Gastroesophageal sphincter (tissue), 4 donors: ENCODE measurements at places on chromosomes 4 and X. TPM values are rescaled to one million over a fixed set of nuclear protein-coding genes. Genes with fewer than 3 reads are reported as not detected.

The NUDT6 gene
- total RNA-seq: 1.9 TPM

The ABLIM2 gene
- total RNA-seq: 8.1 TPM

The NCBP2L gene
- total RNA-seq: not detected

The G3BP2 gene
- 143 TPM for total RNA-seq

The RRH gene
- not detected for total RNA-seq

The FSTL5 gene
- 0.27 TPM for total RNA-seq

The INTS12 gene
- 46.1 TPM for total RNA-seq

The RTL3 gene
- total RNA-seq: 5.4 TPM

The RIBC1 gene
- total RNA-seq: not detected

The DAPP1 gene
- 2.0 TPM for total RNA-seq

GRCh38 chr4:10998846-10999245, 314.3 kb upstream of the CLNK start:
- no peak for ATAC-seq

DNA sequence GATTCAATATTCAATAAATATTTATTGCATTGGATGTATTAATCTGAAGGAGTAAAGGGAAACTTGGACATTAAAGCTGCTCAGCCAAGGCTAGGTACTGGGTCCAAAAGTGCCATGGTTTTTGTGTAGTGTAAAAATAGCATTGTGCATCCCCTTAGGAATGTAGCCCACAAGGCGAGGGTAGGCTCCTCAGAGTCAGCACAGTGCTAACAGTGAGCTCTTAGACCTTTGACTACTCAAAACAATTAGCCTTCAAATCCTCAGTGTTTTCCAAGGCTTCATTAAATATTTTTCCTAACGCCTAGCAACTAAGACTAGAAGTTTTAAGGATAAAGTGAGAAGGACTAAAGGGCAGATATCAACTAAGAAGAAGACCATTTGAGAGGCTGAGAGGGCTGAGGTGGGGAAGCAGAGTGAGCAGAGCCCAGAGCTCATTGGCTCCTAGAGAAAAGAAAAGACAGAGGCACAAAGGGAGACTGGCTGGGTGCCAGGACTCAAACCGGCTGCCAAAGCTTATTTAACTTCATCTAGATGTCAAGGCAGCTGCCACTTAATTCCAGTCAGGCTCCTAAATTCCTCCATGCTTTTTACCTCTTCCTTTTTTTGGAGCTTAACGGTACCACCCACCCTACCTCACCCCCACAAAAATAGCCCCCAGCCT, 17.0 kb downstream of the PRKG2 start:
- no peak for ATAC-seq

DNA sequence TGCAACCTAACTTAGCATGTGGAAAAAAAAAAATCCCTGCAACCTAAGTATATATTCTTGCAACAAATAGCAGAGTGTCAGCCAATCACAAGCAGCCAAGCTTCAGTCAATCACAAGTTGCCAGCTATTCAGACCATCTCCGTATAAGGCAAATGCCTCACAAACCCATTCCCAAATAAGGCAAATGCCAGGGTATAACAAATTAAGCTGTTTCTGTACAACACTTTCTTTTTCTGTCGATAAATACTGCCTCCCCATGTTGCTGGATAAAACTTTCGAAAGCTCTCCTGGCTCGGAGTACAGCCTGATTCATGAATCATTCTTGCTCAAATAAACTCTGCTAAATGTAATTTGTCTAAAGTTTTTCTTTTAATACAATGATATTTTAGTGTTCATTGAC, 460.7 kb upstream of the SMIM31 start:
- ATAC-seq: no peak

DNA sequence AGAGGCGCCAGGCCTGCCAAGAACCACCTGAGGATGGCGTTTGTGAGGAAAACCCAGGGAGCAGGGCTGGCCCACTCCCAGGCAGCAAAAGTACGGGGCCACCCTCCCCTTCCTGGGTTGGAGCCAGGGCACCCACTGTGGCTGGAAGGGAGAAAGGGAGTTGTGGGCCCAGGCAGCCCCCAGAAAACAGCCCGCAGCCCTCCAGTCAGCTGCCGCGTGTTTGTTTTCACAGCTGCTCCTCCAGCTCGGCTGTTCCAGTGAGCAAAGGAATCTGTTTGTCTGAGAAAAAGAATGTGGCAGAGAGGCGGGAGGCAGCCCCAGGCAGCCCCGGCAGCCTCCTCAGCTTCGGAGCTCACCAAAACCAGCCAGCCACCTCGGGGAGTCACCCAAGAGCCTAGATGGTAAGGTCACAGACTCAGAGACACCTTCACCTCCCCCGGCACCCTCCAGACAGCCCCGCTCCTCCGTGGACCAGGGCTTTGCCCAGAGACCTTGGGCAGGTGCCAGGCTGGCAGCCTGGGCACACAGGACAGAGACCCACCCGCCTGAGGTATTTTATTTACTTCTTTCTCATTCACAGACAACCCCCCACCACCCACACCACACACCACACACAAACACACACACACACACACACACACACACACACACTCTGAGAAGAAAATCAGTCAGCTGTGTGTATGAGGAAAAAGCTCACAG, 338.1 kb downstream of the BCOR start:
- ATAC-seq: peak; percentile 44

DNA sequence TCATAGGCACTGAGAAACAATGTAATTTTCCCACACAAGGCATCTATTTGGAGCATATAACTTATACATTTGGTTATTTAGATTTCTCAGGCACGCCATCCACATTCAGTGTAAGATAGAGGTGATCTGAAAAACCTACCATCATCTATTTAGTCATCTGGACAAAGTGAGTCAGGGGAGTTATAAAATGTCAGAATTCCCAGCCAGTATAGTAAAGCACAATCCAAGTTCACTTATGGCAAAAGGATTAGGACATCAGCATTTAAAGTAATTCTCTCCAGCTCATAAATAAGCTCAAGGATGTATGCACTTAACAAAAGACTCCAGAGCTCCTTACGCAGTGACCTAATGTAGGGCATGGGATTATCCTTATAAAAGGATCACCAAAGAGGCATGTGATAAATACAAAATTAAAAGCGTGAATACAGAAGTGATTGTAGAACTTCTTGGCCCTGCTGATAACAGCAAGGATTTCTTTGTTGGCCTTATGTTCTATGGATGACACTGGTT, 65.3 kb upstream of the DCLK2 start:
- ATAC-seq: no peak

DNA sequence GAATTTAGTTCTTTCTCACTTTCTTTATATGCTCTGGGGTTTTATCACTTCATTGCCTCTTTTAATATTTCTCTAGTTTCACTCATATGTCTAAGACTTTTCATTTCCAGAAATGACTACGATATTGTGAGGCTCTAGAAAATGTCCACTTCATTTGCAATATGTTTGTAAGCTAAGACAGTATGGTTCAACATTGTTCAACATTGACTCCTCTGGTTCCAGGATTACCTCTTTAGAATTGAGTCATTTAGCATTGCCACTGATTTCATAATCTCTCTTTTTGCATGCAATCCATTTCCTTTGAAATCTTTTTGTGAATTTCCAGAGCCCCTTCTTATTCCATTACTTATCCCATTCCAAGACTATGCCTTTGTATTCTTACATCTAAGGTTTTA, 32.3 kb downstream of the BBS12 start:
- no peak for ATAC-seq

- ATAC-seq: peak; percentile 92
Measured at GRCh38 chrX:134737061-134737460, 78.8 kb upstream of the PLAC1 start.

GRCh38 chrX:4277122-4277521, 563.7 kb upstream of the PRKX start:
- no peak for ATAC-seq

GRCh38 chr4:67052814-67053675, 492.3 kb downstream of the CENPC start:
- no peak for ATAC-seq

GRCh38 chr4:115454228-115454627, 340.8 kb upstream of the NDST4 start:
- no peak for ATAC-seq

DNA sequence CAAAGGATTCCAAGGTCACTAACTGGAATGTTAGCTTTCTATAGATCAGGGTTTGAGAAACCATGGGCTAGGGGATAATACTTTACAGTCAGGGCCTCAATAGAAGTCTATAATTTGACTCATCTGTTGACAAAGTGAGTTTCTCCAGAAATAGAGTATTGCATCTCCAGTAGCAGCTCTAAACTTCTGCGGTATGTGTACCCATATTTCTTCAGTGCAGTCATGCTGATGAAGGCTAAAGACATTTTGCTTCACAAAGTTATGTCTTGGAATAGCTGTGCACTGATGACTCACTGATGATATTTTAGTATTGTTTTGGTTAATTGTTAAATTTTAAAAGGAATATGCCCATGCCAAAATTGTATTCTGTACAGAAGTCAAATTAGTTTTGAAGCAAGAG, 464.9 kb upstream of the AMOT start:
- no peak for ATAC-seq

- no peak for ATAC-seq
Measured at GRCh38 chrX:148664995-148665394, 164.6 kb downstream of the AFF2 start.

- ATAC-seq: no peak
Measured at GRCh38 chrX:103741879-103742278, 31.2 kb downstream of the TMEM31 start.

GRCh38 chr4:23438764-23439163, 451.1 kb downstream of the PPARGC1A start:
- no peak for ATAC-seq

DNA sequence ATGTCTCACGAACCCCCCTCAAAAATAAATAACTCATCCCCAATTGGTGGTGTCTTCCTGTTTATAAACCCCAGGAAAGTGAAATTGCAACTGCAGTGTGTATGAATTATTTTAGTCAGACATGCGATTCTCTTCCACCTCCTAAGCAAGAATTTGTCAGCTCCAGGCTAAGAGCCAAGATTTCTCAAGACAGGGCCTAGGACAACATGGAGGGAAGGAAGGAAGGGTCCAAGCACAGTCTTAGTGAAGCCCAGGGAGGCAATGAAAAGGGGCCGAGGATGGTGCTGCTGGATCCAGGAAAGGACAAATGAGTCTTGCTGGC, 20.0 kb downstream of the SH3KBP1 start:
- no peak for ATAC-seq

DNA sequence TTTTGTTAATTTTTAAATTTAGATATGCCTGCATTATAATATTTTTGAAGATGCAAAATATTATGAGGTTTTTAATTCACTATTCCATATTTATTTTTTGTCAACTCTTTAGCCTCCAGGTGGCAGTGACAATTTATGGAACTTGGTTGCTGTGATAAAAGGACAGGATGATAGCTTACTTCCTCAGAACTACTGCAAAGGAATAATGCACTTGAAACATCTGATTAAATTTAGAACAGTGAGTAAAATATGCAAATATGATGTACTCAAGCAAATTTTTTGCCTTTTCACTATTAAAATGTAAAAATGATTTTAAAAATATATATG, 45.1 kb downstream of the SPATA4 start:
- ATAC-seq: no peak
